ENCODE measurements at places on chromosomes 7 and 10.

GRCh38 chr10:113713640-113713982 lies 33.9 kb downstream of the CASP7 start:
- DNase-seq: no peak

GRCh38 chr10:77417806-77418640 lies 219.6 kb downstream of the KCNMA1 start:
- DNase-seq: no peak

GRCh38 chr7:141071260-141071854 lies 2.5 kb upstream of the TMEM178B start:
- DNase-seq: peak; percentile 83

GRCh38 chr10:1788401-1788800 lies 51.1 kb upstream of the ADARB2 start:
- no peak for DNase-seq

DNA sequence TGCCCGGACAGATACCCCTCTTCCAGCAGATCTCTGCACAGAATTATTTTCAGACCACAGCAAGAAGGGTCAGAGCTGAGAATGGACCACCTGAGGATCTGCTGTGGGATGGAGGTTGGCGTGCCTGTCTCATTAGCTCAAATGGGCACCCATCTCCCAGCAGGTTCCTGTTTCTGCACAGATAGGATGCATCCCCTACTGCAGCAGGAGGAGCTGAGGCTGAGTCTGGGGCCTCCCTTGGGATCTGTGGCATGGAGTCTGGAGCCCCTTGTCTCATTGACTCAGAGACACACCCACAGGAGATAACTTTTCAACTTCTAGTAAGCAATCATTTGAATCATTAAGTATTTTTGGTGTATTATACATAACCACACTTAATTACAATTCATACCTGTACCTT lies 212.7 kb downstream of the ADK start:
- no peak for DNase-seq

DNA sequence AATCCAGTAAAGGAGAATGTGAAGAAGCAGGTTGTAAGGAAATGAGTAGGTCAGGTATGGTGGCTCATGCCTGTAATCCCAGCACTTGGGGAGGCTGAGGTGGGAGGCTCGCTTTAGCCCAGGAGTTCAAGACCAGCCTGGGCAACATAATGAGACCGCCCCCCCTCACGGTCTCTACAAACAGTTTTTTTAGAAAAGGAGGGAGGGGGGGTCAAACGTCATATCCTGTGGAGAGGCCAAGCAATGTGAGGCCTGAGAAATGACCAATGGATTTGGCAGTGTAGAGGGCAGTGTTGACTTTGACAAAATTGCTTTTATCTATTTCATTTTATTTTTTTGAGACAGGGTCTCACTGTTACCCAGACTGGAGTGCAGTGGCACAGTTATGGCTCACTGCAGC lies 2.3 kb upstream of the DNAJB12 start:
- DNase-seq: no peak

GRCh38 chr10:28492116-28492920 lies 40.6 kb upstream of the WAC start:
- no peak for DNase-seq

- DNase-seq: no peak
Observed at GRCh38 chr7:37354656-37355131, 94.0 kb downstream of the ELMO1 start.

DNA sequence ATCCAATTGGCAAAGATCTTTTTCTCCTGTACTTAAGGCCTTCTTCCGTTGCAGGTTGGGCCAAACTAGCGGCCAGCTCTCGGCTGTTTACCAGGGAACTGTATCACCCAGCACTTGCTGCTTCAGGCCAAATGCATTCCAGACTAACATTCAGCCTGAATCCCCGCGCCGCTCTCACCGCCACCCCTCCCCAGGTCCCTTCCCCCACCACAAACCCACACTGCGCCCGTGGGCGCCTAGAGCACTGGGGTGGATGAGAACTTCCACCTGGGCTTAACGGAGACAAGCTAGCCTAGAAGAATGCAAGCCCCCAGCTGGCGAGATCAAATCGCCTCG lies 676 bp downstream of the TCAF1 start:
- no peak for DNase-seq

- no peak for DNase-seq
Observed at GRCh38 chr10:28343252-28343651, 40.4 kb upstream of the MPP7 start.

GRCh38 chr7:43767311-43767710 lies 8.8 kb downstream of the BLVRA start:
- no peak for DNase-seq

DNA sequence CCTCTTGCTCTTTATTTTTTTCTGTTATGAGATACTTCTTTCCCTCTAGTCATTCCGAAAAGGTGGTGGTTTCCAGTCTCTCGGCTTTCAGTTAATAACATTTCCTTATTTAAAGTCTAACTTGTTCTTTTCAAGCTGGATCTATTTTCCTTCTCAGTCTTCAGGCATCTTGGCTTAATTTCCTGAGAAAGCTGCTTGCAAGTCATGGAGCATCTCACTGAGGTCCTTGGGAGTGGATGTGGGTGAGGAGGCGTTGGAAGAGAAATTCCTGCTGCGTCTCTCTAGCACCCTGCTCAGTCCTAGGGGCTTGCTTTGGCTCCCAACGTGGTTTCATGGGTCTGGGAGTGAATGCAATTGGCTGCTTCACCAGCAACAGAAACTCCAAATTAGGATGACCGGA lies 210.2 kb upstream of the MKI67 start:
- DNase-seq: no peak

DNA sequence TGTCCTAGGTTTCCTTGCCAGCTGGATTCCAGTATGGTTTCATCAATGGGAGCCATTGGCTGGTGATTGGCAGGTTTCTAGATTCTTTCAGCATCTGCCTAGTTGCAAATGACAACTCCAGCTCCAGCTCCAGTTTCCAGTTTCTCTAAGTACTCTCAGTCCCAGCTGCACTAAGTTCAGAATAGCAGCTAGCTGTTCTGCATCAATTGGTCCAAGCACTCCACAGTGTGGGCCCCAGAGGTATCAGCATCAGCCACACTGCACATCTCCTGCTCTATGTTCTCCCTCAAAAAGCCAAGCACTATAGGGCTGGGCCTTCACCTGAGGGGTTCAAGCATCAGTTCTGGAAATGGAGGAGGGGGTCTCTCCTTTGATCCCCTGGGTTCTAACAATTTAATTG lies 143.4 kb downstream of the VPS50 start:
- no peak for DNase-seq

GRCh38 chr10:133245439-133246235 lies 8.0 kb downstream of the VENTX start:
- no peak for DNase-seq

DNA sequence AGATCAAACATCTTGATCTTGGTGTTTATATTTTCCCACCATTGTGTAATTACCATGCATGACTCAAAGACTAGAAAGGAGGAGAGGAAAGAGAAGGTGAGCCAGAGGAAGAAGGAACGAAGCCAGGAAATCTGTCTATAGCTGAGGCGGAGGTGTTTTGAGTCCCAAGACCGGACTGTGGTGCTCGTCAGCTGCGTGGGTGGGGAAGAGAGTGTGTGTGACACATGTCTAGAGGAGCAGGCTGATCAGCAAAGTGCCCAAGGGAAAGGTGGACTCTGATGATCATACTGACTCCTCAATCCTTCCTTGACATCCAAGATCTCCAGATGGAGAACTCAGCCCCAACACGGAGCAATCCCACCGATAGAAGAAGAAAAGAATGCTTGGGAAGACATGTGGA lies 189.5 kb upstream of the MINDY3 start:
- DNase-seq: no peak

DNA sequence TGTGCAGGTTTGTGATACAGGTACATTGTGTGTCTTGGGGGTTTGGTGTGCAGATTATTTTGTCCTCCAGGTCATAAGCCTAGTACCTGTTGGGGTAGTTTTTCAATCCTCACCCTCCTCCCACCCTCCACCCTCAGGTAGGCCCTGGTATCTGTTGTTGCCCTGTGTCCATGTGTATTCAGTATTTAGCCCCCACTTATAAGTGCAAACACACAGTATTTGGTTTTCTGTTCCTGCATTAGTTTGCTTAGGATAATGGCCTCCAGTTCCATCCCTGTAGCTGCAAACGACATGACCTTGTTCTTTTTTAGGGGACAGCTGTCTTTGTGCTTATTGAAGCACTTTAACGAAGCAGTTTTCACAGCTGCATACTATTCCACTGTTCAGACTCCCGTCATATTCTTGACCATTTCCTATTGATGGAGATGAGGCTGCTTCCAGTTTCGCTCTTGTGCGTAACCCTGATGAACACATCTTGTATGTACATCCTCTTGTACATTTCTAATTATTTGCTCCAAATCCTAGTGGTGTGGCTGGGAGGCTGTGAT lies 47.4 kb downstream of the LHPP start:
- DNase-seq: no peak

DNA sequence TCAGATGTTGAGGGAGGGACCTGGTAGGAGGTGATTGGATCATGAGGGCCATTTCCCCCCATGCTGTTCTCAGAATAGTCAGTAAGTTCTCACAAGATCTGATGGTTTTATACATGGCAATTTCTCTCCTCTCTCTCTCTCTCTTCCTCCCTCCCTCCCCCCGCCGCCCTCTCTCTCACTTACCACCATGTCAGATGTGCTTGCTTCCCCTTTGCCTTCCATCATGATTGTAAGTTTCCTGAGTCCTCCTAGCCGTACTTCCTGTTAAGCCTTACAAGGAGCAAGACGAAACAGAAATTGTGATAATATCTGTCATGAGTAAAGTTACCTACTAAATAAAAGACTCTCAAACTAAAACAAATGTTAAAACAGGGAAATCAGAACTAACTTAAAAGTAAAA lies 19.9 kb upstream of the GPR141 start:
- no peak for DNase-seq

GRCh38 chr7:50303335-50304128 lies 984 bp upstream of the IKZF1 start:
- no peak for DNase-seq

- DNase-seq: no peak
Observed at GRCh38 chr7:148570510-148570909, 20.1 kb upstream of the C7orf33 start.

DNA sequence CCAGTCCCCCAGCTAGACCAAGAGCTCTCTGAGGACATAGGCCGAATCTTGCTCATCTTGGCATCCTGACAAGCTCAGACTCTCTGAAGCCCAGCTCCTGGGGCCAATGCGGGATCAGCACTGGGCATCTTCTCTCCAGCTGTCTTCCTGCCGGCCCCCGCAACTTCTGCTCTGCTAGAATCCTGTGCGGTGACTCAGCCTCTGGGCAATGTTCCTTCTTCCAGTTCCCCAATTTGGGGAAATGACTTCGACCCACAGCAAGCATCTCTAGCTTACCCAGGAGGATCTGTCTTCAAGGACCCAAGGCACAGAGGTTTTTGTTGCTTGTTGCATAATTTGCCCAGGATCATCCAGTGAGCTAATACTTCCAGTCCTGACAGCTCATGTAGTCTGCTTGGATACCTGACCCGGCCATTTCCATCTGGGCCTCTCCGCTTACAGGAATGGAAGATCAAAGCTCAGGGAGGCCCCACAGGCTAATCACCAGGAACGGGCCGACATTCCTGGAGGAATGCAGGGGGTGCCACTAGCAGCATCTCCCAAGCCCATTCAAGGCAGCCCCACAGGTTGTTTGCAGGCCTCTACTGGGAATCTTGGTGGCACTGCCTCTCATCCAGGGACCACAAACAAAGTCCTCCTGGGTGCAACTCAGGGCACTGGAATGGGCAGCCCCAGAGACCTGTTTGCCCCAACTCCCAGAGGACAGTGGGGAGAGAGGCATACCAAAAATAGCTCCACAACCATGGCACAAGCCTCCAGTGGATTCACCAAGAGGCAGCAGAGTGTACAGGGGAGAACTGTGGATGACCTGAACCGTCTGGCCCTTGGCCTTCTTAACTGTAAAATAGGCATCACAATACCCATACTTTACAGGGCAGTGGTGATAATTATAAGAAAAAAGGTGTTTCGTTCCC lies 151.9 kb downstream of the NEURL1 start:
- DNase-seq: no peak

DNA sequence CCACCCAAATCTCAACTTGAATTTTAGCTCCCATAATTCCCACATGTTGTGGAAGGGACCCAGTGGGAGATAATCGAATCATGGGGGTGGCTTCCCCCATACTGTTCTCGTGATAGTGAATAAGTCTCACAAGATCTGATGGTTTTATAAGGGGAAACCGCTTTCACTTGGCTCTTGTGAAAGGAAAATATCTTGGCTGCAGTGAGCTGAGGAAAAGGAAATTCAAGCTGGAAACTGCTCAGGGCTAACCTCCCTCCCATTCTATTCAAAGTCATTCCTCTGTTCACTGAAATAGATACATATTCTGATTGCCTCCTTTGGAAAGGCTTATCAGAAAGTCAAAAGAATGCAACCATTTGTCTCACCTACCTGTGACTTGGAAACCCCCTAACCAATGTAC lies 15.8 kb downstream of the CYCS start:
- DNase-seq: no peak

- no peak for DNase-seq
Observed at GRCh38 chr7:37970211-37970610, 49.8 kb downstream of the EPDR1 start.

All from DMS79 (cell line).